Prostate gland (tissue), 2 donors: ENCODE measurements at places on chromosomes 7 and 10. TPM values are rescaled to one million over a fixed set of nuclear protein-coding genes. Genes with fewer than 3 reads are reported as not detected.
A peak's percentile ranks its signal among the peaks of the same experiment; 100 is the strongest.

Gene SEC24C
- 80.7 TPM for total RNA-seq

Gene GPR141
- 1.1 TPM for total RNA-seq

Gene KEL
- 61.5 TPM for total RNA-seq

Gene COL17A1
- total RNA-seq = 47.6 TPM

Gene CRCP
- 37.9 TPM for total RNA-seq

Gene NT5C2
- 88.4 TPM for total RNA-seq

Gene CYP2C19
- total RNA-seq = not detected

Gene ASZ1
- total RNA-seq = 6.1 TPM

Gene ALDH18A1
- total RNA-seq = 33.7 TPM

Gene GIGYF1
- 82.2 TPM for total RNA-seq

Gene TSPAN13
- 21.8 TPM for total RNA-seq

Gene ZNF485
- 16.1 TPM for total RNA-seq

GRCh38 chr10:113045147-113046055, 95.4 kb downstream of the TCF7L2 start:
- no peak for DNase-seq

GRCh38 chr10:126908225-126908624, 3.0 kb downstream of the DOCK1 start:
- no peak for DNase-seq

GRCh38 chr7:43784030-43784584, 25.6 kb downstream of the BLVRA start:
- no peak for DNase-seq

DNA sequence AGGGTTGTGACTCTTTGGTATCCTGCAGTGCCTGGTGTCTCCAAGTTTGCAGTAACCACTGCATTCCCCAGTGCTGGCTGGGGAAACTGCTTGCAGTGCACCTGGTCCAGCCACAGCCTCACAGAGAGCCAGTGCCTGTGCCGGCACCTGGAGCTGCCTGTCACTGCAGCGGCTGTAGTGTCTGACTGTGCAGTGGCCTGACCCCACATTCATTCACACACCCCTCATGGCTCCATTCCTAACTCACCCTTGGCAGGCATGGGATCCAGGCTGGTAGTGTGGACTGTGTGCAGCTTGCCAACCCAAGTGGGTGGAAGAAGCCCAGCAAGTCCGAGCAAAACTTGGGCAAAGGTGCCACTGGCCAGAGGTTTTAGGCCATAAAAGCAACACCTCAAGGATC, 3.7 kb upstream of the CYP3A43 start:
- no peak for DNase-seq

DNA sequence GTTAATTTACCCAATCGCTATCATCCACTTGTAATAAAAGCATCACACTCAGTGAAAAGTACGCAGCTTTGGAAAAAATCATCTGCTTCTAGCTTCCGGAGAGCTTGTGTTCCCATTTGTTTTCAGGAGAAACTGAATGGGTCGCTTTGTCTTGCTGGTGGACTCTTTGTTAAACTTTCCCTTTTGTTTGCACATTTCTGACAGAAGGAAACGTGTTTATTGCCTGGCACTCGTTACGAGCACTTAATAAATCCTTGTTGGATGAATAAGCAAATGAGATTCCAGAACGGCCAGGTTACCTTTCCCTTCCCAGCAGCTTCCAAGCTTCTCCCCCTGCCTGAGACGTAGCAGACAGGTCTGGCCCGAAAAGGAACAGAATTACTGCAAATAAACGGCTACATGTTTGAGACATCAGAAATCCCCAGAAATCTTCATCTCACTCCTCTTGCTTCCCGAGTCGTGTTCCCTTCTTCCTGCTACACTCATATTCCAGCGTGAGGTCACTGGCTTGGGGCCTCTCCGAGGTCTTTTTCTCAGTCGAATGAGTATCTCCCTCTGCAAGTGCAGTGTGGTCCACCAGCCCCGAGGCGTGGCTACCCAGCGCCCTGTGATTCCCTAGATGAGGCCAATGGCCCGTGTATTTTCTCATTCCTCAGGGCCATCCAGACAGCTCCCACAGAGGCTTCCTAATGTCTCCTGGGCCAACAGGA, 167.2 kb downstream of the FRMD4A start:
- peak; percentile 67 for DNase-seq

DNA sequence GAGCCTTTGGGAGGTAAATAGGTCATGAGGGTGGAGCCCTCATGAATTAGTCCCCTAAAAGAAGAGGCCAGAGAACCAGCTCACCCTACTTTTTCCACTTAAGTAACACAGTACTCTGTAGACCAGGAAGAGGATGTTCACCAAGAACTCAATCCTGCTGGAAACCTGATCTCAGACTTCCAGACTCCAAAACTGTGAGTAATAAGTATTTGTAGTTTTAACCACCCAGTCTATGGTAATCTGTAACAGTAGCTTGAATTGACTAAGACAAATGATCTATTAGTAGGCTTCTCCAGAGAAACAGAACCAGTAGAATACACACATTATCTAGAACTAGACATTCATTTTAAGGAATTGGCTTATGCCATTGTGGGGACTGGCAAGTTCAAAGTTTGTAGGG, 51.5 kb downstream of the ANKMY2 start:
- no peak for DNase-seq

DNA sequence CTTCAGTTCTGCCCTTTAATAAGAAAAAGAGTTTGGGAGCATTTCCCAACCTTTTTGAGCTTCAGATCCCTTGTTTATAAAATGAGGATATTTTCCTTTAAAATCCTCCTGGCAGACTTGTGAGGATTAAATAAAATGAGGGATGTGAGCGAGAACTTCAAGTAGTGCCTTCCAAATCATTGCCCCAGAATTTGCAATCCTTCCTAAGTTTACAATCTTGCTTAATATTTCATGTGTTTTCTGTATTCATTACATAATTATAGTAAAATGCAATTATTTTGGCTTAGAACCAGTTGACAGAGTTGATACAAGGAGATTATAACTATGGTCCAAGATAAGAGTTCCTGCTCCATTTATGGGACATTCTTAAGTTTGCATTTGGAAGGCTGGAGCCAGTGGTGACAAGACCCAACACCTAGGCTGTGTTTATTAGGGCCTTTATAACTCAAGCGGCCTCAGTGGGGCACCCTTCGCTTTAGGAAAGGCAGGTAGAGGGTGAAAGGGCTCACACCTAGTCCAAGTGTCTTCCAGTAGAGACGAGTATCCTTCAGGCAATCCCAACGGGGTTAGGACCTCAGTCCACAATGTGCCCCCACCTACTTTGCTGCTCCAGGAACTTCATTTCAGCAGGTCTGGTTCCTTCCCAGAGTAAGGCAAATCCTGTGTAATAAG, 317.5 kb downstream of the WDR11 start:
- DNase-seq = no peak

- no peak for DNase-seq
Measured at GRCh38 chr10:6114299-6114698, 25.5 kb downstream of the RBM17 start.

GRCh38 chr10:52949899-52950298, 177.3 kb upstream of the MBL2 start:
- no peak for DNase-seq

DNA sequence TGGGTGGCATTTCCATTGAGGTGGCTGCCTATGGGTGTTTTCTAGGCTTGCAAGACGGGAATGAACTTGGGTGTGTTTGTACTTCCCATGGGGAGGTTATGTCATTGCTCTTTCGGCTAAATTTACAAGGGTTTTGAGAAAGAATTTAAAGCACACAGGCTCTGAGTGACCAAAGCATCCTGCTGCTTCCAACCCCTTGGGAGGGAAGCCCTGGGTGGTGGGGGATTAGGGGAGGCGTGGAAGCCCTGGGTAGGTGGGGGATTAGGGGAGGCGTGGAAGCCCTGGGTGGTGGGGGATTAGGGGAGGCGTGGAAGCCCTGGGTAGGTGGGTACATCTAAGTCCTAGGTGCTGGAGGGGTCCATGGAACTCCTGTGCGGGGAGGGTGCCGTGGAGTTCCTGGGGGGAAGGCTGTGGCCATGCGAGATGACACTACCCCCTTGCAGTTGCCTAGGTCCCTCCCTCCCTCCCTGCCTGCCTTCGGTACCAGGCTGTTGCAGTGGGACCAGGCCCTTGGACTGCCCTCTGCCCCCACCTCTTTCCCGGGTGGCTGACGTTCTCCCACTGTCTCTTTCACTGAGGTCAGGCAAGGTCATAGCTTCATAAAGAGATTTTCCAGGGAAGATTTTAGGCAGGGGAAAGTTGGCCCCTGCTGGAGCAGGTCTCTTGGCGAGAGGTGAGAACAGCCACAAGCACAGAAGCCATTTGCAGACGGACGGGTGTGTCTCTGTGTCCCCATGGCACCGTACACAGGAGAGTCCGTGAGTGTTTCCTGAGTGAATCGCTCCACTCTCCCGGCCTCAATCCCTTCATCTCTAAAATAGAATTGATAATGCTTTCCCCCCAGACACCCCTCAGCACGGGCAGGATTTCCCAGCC, 19.5 kb downstream of the PRF1 start:
- DNase-seq = no peak

DNA sequence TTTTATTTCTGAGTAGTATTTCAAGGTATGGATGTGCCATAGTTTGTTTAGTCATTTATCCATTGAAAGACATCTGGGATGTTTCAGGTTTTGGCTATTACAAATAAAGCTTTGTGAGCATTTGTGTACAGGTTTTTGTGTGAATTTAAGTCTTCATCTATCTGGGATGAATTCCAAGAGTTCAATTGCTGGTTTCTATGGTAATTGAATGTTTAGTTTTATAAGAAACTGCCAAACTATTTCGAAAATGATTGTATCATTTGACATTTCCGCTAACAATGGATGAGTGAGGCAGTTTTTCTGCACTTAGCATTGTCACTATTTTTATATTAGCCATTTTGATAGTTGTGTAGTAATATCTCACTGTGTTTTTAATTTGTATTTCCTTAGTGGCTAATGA, 99.4 kb downstream of the WDFY4 start:
- DNase-seq = no peak

DNA sequence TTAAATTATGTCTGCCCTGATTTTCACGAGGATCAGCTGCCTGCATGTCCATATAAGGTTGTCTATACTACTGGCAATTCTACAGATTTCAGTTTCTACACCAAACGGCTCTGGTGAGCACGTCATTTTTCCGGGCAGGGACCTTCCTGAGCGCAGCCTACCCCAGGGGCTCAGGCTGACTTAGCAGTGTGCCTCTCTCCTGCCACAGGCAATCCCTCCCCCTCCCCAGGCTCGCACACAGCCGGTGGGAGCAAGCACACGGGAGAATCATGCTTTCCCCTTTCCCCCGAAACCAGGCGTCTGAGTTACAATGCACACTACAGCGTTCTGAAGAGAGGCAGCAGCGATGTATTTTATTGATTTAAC, 1.7 kb downstream of the KLF6 start:
- peak; percentile 52 for DNase-seq

DNA sequence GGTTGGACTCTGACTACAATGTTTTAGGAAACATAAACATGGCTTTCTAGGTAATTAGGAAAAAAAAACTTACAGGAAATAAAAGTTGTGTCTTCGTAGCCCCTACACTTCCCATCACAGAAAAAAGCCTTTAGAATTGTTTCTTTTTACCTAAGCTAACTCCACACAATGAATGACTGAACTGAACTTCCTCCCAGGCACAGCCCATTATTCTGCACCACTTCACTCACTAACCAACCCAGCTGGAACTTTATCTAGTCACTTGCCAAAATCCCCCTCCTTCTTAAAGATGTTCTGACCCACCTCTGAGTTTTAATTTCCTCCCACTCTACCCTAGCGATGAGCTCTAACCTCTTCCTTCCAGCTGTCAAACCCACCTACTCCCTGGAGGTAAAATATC, 91.7 kb upstream of the MEOX2 start:
- DNase-seq = no peak

- no peak for DNase-seq
Measured at GRCh38 chr10:79339266-79339665, 8.0 kb upstream of the PPIF start.

GRCh38 chr10:75814014-75814413, 382.6 kb downstream of the LRMDA start:
- no peak for DNase-seq

DNA sequence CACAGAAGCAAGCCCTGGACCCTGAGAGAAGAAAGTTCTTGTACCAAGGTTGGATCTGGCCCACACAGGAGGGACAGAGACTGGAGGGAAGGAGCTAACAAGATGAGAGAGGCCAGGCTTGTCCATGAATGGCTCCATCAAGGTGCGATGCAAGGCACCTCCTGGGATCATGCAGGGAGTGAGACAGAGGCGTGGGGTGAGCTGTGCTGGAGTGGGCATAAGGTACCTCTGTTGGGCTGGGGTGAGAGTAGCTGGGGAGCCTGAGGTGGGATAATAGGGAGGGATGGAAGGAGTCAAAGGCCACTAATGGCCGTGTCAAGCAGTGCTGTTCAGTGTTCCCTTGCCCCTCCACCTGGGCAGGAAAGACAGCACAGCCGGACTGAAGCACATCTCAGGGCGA, 9.9 kb downstream of the TMEM72 start:
- DNase-seq = no peak

- no peak for DNase-seq
Measured at GRCh38 chr7:104816537-104816936, 197.5 kb upstream of the KMT2E start.

DNA sequence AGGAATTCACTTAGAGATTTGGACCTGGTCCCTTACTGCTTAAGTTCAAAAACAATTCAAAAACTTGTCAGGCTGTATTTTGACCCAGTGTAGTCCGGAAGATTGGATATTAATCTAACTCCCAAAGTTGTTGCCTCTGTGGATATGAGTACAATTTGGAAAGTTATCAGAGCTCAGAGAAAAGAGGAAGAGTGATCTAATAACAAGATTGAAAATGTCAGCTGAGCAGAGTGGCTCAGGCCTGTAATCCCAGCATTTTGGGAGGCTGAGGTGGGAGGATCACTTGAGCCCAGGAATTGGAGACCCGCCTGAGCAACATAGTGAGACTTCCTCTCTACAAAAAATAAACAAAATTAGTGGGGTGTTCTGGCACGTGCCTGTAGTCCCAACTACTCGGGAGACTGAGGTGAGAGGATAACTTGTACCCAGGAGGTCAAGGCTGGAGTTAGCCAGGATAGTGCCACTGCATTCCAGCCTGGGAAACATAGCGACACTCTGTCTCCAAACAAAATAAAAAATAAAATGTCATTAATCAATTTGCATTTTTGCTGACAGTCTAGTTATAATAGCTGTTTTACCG, 3.2 kb upstream of the ASCC1 start:
- no peak for DNase-seq

GRCh38 chr7:95545673-95546072, 50.6 kb downstream of the PDK4 start:
- DNase-seq = no peak

- DNase-seq = no peak
Measured at GRCh38 chr10:123743441-123744223, 77.5 kb downstream of the GPR26 start.

DNA sequence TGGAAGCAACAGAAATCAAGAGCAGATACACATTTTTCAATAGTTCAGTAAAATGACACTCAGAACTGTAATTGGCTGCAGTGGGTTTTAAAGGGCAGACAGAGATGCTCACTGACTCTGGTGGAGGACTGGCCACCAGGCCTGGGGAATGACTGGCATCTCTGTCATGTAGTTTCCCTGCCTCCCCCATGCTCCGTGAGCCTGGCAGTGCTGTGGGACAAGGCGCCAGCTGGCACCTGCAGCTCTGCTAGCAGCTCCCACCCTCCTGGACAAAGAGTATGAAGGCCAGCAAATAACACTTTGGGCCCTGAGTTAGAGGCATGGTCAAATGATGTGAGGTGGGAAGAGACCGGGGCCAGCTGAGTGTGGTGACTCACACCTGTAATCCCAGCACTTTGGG, 15.0 kb downstream of the TSPAN33 start:
- no peak for DNase-seq

GRCh38 chr7:149883452-149883861, 9.7 kb downstream of the ATP6V0E2 start:
- peak; percentile 61 for DNase-seq

GRCh38 chr7:1941464-1942242, 271.6 kb downstream of the ELFN1 start:
- no peak for DNase-seq

GRCh38 chr7:5296015-5296610, 13.4 kb downstream of the SLC29A4 start:
- no peak for DNase-seq
